ENCODE measurements at places on chromosomes 7 and 10.

- no peak for DNase-seq
Observed at GRCh38 chr10:97411406-97411805, 10.3 kb upstream of the RRP12 start.

DNA sequence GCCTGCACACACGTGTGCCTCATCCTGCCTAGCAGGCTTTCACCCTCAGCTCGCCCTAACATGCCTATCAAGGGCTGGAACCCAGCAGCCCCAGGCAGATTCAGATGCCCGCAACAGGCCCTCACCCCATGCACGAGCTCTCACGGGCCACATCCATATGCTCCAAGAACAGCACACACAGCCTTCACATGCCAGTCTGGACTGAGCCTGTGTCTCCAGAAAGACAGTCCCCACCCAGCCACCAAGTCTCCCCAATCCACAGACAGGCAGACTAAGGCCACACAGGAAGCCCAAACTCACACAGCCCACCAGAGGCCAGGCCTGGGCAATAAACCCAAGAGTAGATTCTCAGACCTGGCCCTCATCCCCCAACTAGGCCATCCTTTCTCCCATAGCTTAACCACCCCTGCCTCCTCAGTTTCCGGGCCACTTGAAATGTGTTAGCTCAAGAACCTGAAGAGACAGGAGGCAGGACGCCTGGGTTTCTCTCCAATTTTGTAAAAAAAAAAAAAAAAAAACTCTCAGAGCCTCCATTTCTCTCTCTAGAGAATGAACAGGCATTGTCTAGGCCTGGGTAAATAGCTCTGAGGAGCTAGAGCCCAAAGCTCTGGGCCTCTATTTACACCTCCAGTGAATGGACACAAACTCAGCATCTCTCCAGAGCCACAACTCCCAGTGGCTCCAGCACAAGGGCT lies 6.8 kb downstream of the LDB1 start:
- no peak for DNase-seq

DNA sequence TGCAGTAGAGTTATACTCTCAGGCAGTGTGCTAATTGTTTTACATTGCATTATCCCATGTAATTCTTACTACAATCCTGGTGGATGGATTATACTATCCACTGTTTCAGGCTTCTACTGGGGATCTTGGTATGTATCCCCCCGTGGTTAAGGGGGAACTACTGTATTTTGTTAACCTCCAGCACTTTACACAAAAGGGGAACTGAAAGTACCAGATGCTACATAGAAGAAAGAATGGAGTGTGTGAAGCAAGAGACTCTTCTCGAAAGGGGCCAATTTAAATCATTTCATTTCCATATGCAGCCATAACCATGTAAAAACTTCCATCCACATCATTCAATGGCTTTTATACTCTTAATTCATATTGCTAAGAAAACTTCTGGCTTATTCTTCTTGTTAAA lies 69.4 kb downstream of the C1GALT1 start:
- no peak for DNase-seq

DNA sequence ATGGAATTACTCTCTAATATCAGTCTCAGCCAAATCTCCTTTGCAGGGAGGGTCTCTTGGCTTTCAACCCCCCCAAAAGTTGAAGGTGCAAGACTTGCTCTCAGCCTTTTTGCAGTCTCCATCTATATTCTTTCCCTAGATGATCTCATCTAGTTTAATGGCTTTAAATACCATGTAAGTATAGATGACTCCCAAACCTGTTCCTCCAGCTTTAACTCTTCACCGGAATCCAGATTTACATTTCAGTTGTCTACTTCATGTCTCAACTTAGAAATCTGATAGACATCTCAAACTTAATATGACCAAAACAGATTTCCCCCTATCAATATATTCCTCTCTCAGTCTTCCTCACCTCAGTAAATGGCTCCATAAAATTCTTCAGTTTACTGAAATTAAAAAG lies 9.9 kb upstream of the TAS2R41 start:
- DNase-seq, result no peak

DNA sequence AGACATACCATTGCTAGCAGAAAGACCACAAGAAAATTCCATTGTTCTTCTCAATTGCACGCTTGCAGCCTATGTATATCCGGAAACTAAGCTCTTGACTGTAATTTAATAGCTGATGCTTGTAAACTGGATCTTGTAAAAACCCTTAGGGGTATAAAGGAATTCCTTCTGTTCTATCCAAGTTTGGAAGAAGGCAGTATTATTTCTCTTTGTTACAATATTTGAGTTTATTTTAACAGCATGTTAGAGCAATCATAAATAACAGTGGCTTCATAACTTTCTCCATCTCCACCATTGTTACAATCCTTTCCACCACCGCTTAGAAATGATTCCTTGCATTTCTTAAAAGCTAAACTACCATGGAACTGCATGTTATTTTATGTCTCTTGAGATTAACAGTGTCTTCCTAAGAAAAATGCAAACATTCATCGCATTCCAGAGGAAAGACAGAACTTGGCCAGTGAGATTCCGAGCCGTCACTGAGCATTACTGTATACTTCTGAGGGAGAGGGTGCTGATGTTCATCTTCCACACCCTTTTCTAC lies 92.5 kb downstream of the TRIL start:
- DNase-seq, result no peak

DNA sequence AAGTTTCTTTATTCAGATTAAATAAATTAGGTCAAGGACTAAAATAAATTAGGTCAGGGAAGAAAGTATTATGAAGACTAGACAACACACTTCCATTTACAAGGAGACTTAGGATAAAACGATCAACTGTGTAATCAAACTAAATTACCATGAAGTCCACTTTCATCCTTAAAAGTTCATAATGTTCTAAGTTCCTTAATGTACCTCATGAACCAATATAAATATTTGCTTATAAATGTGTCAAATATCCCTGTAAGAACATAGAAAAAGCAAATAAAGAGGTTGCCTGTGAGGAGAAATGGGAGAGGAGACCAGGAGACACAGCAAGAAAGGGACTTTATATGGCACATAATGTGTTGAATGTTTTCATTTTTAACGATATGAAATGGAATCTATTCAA lies 345.6 kb downstream of the PARD3 start:
- no peak for DNase-seq

GRCh38 chr10:23864631-23865147 lies 344.2 kb upstream of the KIAA1217 start:
- DNase-seq, result no peak

GRCh38 chr7:130112093-130112492 lies 41.8 kb downstream of the KLHDC10 start:
- DNase-seq, result no peak

- no peak for DNase-seq
Observed at GRCh38 chr7:155119801-155120382, 49.8 kb downstream of the HTR5A start.

DNA sequence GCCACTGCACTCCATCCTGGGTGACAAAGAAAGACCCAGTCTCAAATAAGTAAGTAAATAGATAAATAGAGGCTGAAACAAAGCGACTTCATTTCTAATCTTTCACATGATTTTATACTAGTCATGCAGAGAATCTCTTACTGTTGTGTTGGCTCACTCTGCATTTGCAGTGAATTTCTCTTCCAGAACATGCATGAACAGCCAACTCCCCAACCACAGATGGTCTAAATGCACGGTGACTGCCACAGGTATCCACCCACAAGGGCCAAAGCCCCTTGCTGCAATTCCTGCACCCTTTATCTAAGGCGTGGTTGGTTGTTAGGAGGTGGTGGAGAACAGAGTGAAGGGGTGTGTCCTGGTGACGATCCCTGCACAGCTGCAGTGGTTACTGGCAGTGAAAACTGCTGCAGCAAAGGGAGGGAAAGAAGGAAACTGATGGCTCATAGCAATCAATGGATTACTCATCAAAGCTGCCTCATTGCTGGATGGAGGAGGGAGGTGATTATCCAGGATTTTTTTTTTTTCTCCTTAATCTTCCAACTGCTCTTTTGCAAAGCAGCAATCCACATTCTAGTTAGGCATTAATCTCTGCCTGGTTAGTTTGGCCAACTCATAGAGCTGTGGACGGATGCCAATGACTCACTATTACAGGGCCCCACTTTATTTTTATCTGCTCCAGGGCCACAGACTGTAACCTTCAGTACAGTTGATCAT lies 50.6 kb downstream of the PRTFDC1 start:
- DNase-seq, result peak; percentile 75

- DNase-seq, result no peak
Observed at GRCh38 chr10:102090772-102091171, 25.6 kb downstream of the HPS6 start.

DNA sequence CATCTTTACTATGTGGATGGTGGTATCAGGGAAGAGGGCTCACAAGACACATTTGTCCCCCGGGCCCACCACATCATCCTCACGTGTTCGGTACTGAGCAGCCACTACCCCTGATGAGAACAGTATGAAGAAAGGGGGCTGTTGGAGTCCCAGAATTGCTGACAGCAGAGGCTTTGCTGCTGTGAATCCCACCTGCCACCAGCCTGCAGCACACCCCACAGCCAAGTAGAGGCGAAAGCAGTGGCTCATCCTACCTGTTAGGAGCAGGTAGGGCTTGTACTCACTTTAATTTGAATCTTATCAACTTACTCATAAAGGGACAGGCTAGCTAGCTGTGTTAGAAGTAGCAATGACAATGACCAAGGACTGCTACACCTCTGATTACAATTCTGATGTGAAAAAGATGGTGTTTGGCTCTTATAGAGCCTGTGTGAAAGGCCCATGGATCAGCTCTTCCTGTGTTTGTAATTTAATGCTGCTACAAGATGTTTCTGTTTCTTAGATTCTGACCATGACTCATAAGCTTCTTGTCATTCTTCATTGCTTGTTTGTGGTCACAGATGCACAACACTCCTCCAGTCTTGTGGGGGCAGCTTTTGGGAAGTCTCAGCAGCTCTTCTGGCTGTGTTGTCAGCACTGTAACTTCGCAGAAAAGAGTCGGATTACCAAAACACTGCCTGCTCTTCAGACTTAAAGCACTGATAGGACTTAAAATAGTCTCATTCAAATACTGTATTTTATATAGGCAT lies 9.1 kb upstream of the CSGALNACT2 start:
- no peak for DNase-seq

Measured in Peyer's patch (tissue), 4 donors.